Suppressor macrophage (primary cell): ENCODE measurements at places on chromosomes 11 and 22.

DNA sequence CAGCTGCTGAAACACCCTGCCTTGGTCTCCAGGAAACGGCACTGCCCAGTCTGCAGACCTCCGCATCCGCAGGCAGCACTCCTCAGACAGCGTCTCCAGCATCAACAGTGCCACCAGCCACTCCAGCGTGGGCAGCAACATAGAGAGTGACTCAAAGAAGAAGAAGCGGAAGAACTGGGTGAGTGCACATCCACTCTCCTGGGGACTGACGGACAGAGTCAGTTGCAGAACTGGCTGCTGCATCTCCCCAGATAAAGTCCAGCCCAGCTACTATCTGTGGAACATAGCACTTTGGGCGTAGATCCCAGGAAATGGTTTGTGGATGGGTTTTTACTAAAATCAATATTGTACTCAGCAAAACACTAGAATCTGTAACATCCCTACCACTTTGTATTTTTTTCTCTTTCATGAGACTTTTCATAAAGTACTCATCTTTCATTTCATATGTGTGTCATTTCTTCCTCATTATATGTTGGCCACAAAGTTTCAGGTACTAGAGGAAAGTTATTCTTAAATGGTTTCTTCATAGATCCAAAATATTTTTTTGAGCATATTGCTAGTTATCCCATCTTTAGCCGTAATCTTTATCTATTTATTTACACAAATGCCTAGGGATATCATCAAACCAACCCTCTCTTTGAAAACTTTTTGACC lies 80.1 kb downstream of the DBX1 start:
- DNase-seq, result no peak

- peak; percentile 61 for DNase-seq
Measured at GRCh38 chr11:10568486-10568941, at the start of gene LYVE1. Gene LYVE1, minus strand, starts transcription at chr11:10568665. Its CDS starts 133 bp downstream, at chr11:10568532.

DNA sequence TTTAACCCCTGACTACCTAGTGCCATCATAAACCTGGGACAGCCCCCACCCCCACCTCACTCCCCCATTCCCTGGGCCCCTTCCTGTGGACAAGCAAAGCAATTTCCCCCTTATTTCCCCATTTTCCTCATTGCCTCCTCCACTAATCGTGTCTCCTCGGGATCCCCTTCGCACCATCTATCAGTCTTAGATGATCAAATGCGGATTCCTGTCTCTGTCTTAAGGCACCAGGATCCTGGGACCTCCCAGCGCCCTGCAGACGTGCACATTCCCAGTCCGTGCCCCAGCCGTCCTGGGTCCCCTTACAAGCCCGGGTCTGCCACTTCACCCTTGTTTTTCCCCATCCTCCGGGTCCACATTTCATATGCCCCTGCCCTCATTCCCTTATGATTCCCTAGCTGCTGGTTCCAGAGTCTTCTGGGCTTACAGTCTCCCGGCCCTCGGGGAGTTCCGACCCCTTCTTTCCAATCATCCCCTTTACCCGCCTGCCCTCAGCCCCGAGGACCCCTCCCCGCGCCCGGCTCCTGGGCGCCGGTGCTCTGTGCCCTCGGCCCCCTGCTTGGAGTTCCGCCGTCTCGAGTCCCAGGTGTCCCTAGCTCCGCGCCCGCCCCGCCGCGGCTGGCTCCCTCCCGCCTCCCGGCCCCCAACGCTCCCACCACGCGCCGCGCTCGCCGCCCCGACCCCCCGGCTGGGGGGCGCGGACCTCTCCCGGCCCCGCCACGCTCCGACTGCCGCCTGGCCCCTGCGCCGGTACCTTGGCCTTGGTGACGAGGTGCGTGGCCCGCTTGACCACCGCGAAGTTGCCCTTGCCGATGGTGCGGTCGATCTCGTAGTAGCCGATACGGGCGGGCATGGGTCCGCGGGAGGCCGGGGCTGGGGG lies 599 bp downstream of the SIK3 start:
- DNase-seq, result peak; percentile 22

- no peak for DNase-seq
Measured at GRCh38 chr22:19059481-19060278, 62.5 kb downstream of the DGCR2 start.

- peak; percentile 83 for DNase-seq
Measured at GRCh38 chr11:9385327-9385899, 961 bp downstream of the IPO7 start.

- DNase-seq, result no peak
Measured at GRCh38 chr22:46972901-46973831, 210.7 kb downstream of the TBC1D22A start.

DNA sequence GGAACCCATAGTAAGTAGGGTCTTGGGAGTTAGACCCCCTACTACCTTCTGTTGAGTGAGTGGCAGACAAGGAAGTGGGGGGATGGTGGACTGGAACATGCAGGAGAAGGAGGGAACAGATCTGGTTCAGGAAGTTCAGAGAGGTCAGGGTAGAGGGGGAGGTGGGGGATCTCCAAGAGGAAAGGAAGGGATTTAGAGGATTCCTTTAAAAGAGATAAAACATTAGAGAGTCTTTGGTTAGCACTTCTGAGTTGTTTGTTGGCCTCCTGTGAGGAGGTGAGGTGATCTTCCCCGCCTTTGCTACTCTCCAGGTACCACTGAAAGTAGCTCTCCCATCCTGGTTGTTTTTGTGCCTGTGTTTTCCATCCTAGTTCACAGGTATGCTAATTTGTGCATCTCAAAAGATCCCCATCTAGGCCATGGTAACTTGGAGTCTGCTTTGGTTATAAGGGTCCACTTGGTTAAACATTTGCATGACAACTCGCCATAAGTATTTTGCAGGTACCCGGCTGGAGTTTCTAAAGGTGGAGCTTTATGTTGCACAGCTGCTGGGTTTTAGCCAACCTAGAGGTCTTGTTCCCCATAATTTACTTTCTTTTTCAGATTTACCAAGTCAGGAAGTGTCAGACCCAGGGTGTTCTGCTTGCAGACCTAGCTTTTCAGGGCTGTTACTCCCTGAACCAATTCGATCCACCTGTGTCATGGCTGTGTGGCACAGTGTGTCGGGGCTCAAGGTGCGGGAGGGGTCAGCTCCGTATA lies 79.3 kb upstream of the SORL1 start:
- DNase-seq, result peak; percentile 8

- peak; percentile 84 for DNase-seq
Measured at GRCh38 chr11:102341844-102342318, 5.1 kb upstream of the BIRC2 start.

DNA sequence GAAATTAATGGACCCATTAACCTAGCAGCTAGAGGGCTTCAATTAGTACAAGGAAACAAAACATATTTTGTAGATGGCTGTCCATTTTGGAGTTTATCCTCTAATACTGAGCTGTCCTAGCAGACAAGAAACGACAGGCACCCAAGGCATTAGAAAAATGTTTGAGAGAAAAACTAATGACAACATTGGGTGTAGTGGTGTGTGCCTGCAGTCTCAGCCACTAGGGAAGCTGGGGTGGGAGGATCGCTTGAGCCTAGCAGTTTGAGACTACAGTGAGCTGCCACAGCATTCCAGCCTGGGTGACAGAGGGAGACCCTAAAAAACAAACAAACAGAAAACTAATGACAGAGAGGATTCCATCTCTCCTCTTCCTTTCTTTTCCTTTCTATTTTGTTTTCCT lies 1.5 kb downstream of the A4GALT start:
- DNase-seq, result no peak

GRCh38 chr22:36701965-36702621 lies 1.5 kb downstream of the CACNG2 start:
- peak; percentile 8 for DNase-seq

DNA sequence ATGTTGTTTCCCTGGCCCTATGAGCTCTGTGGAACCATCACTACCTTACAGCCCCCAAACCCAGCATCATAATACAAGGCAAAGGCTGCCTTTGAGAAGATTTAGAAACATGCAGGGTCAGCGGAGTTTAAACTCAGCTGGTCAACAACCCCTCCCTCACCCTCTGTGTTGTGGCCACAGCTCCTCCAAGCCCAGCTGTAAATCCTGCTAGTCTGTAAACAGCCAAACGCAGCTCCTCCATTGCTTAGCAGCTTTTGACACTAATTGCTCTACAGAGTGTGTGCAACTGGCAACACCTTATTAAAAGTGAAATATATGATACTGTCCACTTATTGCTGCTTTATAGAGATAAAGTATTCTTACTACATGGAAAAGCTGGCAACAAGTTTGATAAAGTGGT lies 29.1 kb downstream of the OPCML start:
- no peak for DNase-seq

- peak; percentile 43 for DNase-seq
Measured at GRCh38 chr22:44623771-44624510, 78.1 kb upstream of the PRR5 start.

GRCh38 chr11:108685419-108686130 lies 20.7 kb downstream of the DDX10 start:
- DNase-seq, result no peak

- DNase-seq, result no peak
Measured at GRCh38 chr11:107882095-107882820, 23.7 kb upstream of the SLC35F2 start.

- no peak for DNase-seq
Measured at GRCh38 chr11:129852125-129852740, 36.6 kb downstream of the TMEM45B start.

DNA sequence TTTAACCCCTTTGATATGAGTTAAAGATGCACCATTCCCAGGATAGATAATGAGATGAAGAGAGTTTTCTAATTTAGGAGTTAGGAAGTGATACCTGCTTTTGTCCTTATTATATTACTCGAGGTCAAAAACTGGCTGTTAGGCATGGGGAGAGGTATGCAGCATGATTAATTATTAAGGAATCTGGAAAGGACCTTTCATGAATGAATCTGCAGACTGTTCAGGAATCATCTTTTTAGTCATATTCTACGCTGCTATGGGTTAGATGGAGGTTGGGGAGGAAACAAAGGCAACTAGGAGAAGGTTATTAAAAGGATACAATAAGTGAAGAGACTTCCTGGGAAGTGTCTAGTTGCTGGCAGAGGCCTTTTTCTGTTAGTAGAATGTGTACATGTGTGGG lies 492.4 kb upstream of the CCDC90B start:
- no peak for DNase-seq

DNA sequence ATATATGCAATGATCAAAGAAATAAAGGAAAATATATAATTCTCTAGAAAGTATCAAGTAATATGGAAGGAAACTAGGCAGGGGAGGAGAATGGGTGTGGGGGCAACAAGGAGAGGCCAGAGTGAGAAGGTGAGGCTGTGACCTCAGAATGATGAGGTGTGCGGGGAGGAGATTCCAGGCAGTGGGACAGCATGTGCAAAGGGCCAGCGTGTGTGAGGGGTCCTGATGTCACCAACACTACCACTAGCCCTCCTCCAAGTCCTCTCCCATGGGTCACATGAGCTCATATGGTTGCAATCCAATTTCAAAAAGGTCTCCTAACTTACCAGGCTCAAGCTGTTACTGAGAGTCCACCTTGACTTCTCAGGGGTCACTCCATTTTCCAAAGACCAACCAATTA lies 463.9 kb downstream of the MN1 start:
- DNase-seq, result no peak

GRCh38 chr11:119752946-119753345 lies 23.9 kb upstream of the NECTIN1 start:
- no peak for DNase-seq

DNA sequence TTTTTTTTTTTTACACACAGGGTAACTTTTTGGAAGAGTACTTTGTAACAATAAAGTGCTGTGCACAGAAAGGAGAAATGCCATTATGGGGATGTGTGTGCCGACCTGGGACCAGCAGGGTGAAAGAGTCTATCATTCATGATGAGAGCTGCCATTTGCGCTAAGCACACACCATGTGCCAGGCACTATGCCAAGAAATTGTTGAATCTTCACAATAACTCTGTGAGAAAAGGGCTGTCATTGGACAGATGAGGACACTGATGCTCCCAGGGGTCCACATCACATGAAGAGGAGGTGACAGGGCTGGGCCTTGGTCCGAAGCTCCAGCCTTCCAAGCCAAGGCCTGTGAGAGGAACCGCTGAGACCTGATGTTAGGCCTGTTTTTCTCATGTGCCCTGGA lies 5.6 kb downstream of the DUSP18 start:
- no peak for DNase-seq

DNA sequence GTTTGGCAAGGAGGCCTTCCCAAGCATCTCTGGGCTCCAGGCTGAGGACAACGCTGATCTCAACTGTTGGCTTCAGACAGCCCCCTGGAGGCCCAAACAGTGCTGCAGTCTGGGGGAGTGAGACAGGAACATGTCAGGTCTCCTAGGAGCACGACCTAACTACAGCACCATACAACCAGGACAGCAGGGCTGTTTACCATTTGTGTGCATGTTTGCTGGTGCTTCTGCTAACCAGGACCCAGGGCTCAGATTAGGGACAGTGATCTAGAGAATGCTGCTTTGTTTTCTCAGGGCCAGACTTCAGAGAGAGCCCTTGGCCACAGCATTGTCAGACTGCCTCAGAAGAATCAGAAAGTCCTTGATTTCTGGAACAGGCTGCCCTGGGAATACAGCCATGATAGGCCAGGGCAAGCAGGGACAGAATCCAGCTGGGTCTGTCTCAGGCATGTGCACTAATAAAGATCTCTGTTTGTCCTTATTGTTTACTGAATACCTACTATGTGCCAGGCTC lies 126.5 kb downstream of the VPREB1 start:
- DNase-seq, result no peak

- DNase-seq, result no peak
Measured at GRCh38 chr22:27537501-27537900, 264.1 kb downstream of the MN1 start.

- DNase-seq, result no peak
Measured at GRCh38 chr11:11989774-11990744, 18.4 kb downstream of the DKK3 start.

DNA sequence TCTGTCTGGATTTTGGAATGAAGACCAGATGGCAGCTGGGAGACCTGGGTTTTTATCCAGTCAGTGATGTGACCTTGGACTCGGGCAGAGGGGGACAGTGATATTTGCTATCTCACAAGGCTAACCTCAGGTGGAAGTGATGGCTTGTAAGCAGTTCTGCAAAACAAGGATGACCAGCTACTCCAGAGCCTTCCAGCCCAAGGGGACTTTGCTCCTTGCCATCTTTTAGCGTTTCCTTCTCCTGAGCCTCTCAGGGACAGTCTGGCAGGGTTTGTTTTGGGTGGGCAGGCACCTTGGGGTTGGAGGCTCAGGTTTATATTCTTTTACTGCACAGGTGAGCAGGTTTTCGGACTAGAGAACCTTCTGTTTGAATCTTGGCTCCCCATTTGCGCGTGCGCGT lies 9.5 kb upstream of the OSBP2 start:
- DNase-seq, result no peak

- no peak for DNase-seq
Measured at GRCh38 chr11:8017894-8018483, 30.9 kb downstream of the EIF3F start.

DNA sequence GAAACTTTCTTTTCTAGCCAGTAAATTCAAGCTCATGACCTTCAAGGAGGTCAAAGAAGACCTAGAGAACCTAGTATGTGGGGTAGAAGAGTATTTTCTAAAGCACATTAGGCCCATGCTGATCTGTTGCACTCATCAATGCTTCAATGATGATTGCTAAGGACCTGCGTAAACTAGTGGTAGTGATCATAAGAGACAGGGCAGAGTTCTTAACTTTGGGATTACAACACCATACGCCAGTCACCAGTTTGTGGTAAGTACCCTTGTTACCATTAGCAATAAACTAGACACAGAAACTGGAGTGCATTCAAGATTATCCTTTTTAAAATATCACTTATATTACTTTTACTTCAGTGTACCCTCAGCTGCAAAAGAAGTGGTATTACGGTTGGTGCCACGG lies 490.3 kb downstream of the BUD13 start:
- no peak for DNase-seq

GRCh38 chr22:23158516-23159290 lies 13.4 kb downstream of the RAB36 start:
- DNase-seq, result no peak
